ENCODE measurements at places on chromosomes 2 and 18.

DNA sequence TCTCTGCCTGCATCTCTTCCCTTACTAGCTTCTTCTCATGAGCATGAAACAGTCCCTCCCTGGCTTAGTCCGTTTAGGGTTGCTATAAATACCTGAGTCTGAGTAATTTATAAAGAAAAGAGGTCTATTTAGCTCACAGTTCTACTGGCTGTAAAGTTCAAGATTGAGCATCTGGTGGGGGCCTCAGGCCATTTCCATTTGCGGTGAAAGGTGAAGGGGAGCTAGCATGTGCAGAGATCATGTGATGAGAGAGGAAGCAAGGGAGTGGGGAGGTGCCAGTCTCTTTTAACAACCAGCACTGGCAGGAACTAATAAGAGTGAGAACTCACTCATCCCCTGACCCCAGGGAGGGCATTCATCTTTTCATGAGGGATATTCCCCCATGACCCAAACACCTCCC, 26.8 kb downstream of the RHBDD1 start:
- no peak overlapping the region for H3K27ac ChIP-seq
- no peak overlapping the region for H3K4me3 ChIP-seq
- H3K27me3 ChIP-seq: no peaks in the 10 kb centered on the region
- no peaks in the 10 kb centered on the region for H3K4me1 ChIP-seq

DNA sequence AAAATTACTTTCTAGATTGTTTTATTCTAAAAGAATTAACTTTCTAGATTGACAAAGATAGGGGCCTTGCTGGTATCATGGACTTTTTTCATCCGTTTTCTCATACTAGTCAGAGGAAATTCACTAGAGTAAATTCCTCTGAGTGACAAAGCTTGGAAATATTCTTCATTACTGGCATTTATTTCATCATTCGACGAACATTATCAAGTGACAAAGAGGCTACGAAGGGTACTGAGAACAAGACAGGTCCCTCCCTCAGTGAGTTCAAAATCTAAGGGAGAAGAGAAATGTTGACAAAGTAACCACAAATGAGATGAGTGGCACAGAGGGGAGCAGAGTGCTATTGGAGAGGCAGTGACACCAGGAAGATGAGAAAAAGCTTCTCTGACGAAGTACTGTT, 4.3 kb downstream of the EPG5 start:
- H3K4me1 ChIP-seq: peaks cover 27% of the 10 kb centered on the region
- H3K4me3 ChIP-seq: no peak overlapping the region
- no peak for DNase-seq
- no peaks in the 10 kb centered on the region for H3K27me3 ChIP-seq
- H3K27ac ChIP-seq: no peak overlapping the region
- no peaks in the 10 kb centered on the region for H3K36me3 ChIP-seq

DNA sequence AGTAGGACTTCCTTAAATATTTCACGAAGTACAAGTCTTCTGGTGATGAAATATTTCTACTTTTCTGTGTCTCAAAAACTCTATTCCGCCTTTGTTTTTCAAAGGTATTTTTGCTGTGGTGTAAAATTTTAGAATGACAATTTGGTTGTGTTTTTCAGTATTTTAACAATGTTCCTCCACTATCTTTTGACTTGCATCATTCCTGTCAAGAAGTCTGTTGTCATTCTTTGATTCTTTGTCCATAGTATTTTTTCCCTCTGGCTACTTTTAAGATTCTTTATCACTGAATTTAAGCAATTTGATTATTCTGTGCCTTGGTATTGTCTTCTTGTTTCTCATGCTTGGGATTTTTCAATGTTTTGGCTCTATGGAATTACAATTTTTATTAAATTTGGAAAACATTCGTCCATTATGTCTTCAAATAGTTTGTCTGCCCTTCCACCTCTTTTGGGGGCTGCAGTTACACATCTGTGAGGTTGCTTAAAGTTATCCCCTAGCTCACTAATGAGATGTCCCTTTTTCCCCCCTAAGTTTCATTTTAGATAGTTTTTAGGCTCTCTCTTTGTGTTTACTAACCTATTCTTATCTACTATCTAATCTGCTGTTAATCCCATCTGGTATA, 76.0 kb downstream of the CAB39 start:
- H3K4me3 ChIP-seq: no peak overlapping the region
- H3K4me1 ChIP-seq: peaks cover 44% of the 10 kb centered on the region
- H3K36me3 ChIP-seq: peaks cover 3% of the 10 kb centered on the region
- H3K27ac ChIP-seq: no peak overlapping the region
- no peak for DNase-seq

GRCh38 chr18:79784965-79785770, 12.6 kb upstream of the KCNG2 start:
- peaks cover 9% of the 10 kb centered on the region for H3K4me1 ChIP-seq
- no peaks in the 10 kb centered on the region for H3K27me3 ChIP-seq
- no peak overlapping the region for H3K4me3 ChIP-seq

DNA sequence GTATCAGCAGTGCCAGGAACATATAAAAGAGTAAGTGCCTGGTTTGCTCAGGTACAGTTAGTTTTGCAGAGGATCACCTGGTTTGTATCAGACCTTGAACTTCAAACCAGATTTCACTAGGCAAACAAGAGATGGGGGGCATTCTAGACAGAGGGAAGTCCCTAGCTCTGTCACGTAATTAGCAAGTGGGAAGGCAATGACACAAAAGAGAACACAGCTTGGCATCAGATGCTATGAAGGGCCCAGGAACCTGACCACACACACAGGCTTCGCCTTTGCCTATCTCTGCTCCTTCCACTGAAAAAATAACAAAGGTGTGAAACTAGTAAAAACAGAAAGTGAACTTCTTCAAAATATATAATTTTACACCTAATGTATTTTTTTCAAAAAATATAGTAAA, 62.6 kb downstream of the CERKL start:
- no peak overlapping the region for H3K27ac ChIP-seq
- H3K36me3 ChIP-seq: no peaks in the 10 kb centered on the region
- no peaks in the 10 kb centered on the region for H3K27me3 ChIP-seq
- no peak for DNase-seq

GRCh38 chr2:75595541-75596395, 35.0 kb upstream of the EVA1A start:
- no peak overlapping the region for H3K27ac ChIP-seq
- DNase-seq: no peak
- H3K4me1 ChIP-seq: no peaks in the 10 kb centered on the region
- H3K36me3 ChIP-seq: no peaks in the 10 kb centered on the region
- H3K27me3 ChIP-seq: no peaks in the 10 kb centered on the region

- H3K27me3 ChIP-seq: no peaks in the 10 kb centered on the region
- no peak overlapping the region for H3K27ac ChIP-seq
- H3K4me3 ChIP-seq: no peak overlapping the region
- DNase-seq: no peak
- H3K36me3 ChIP-seq: no peaks in the 10 kb centered on the region
- no peaks in the 10 kb centered on the region for H3K4me1 ChIP-seq
These were observed 47.2 kb downstream of the AGAP1 start for GRCh38 chr2:235541016-235541415.

DNA sequence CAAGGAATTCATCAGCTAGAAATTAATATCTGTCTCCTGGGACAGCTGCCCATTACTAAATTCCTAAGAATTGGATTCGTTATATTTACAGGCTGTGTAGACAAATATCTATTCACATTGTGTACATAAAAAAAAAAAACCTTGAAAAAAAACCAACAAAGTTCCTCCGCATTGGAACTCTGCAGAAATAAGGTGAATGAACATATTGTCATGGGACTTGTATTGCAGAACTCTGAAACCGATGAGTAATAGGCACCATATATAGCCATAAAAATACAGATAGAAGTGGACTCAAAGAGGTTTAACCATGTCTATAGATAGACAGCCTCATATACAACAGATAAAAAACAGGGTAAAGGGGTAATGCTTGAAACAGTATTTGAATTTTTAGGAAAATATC, 909.9 kb upstream of the CHAC2 start:
- H3K27me3 ChIP-seq: no peaks in the 10 kb centered on the region
- no peak overlapping the region for H3K27ac ChIP-seq
- no peaks in the 10 kb centered on the region for H3K4me1 ChIP-seq
- no peak overlapping the region for H3K4me3 ChIP-seq
- no peaks in the 10 kb centered on the region for H3K36me3 ChIP-seq

GRCh38 chr2:165582863-165583506, 113.5 kb downstream of the CSRNP3 start:
- H3K4me1 ChIP-seq: peaks cover 19% of the 10 kb centered on the region
- H3K27me3 ChIP-seq: no peaks in the 10 kb centered on the region
- H3K4me3 ChIP-seq: no peak overlapping the region
- no peak for DNase-seq

GRCh38 chr18:24560511-24560981, 100.1 kb downstream of the HRH4 start:
- H3K27me3 ChIP-seq: peaks cover 3% of the 10 kb centered on the region
- no peaks in the 10 kb centered on the region for H3K4me1 ChIP-seq
- H3K4me3 ChIP-seq: no peak overlapping the region
- no peak for DNase-seq

- H3K4me3 ChIP-seq: no peak overlapping the region
- H3K4me1 ChIP-seq: no peaks in the 10 kb centered on the region
- peak overlapping the region; percentile 45 for H3K27ac ChIP-seq
- DNase-seq: no peak
- no peaks in the 10 kb centered on the region for H3K36me3 ChIP-seq
These were observed 96.2 kb downstream of the KLHL29 start for GRCh38 chr2:23480957-23481797.

GRCh38 chr2:190663839-190664238, 15.0 kb downstream of the NAB1 start:
- no peak for DNase-seq
- H3K27ac ChIP-seq: no peak overlapping the region
- H3K4me3 ChIP-seq: no peak overlapping the region
- peaks cover 4% of the 10 kb centered on the region for H3K36me3 ChIP-seq
- no peaks in the 10 kb centered on the region for H3K27me3 ChIP-seq

DNA sequence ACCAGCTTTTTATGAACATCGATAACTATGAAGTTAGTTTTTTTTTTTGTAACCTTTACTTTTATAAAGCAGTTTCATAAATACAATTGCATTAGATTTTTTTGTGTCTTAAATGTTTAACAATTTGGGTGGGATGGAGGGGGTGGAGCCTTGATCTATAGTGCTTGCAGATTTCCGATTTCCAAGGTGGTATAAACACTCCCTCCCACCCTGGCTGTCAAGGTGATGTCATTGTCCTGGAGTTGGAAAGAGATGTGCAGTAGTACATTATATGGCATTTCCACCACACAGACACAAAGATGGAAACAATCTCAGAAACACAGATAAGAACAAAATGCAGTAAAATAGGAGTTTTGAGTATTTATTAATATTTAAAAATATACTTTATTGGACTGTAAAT, 114.4 kb downstream of the TTN start:
- no peak overlapping the region for H3K27ac ChIP-seq
- H3K27me3 ChIP-seq: no peaks in the 10 kb centered on the region
- no peak overlapping the region for H3K4me3 ChIP-seq
- no peaks in the 10 kb centered on the region for H3K36me3 ChIP-seq

DNA sequence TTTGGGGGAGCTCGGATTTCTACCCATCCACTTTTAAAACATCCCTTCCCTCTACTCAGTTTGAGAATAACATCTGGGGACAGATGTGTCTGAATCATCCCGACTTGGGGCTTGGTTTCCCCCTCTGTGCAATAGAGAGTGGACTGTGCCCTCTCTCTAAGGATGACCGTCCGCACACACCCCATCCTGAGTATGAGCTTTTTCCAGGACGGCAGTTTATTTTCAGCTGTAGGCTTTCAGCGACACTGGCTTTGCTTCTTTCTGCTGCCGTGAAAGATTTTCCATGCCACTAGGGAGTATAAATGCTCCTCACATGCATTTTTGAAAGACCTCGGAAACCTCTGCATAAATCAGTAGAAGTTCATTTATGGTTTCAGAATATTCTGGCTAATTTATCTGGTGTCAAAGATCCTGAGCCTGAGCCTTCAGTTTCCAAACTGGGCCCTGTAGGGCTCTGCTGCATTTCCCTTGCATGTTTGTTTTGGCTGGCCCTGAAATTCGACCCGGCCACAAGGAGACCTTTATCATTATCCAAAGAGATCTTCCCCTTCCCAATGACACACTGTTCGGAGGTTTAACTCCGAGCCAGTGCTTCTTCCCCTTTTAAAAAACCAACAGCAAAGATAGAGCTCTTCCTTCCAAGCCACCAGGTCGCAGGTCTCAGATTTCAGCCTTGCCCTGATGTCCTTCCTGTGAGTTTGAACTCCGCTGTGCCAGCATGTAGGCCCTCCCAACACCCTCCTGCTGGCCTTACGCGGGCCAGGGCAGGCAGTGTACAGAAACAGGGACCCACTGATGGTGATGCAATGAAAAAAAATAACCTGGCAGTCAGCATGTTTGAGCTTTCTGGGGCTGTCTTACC, 53.3 kb downstream of the FECH start:
- H3K4me3 ChIP-seq: no peak overlapping the region
- H3K27me3 ChIP-seq: no peaks in the 10 kb centered on the region

DNA sequence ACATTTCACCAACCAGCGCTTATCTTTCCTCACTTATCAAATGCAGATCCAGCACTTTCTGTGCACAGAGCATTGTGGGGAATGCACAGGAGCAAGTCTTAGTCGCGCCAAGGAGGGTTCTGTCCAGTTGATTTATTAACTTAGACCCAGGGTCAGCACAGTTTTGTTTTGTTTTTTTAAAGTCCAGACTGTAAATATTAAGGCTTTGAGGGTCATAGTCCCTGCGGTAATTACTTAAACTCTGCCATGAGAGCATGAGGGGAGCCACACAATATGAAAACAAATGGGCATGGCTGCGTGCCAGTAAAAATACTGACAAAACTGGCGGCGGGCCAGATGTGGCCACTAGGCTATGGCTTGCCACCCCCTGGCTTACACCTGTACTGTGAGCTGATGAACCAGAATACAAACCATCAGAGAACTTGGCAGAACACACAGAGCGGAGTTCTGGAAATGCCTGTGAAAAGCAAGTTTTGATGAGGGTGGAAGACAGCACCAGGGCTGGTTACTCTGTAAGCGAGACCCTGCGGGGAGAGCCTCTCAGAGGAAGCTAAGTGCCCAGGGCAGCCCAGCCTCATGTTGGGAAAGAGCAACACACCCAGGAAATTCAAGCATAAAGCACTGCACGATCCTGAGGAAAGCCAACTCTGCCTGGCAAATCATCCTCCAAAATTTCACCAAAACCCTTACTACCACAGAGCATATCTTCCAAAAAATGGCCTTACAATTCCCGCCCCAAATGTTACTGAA, 43.6 kb downstream of the L3MBTL4 start:
- no peaks in the 10 kb centered on the region for H3K27me3 ChIP-seq
- no peak overlapping the region for H3K4me3 ChIP-seq
- H3K27ac ChIP-seq: no peak overlapping the region
- no peaks in the 10 kb centered on the region for H3K4me1 ChIP-seq

- H3K27me3 ChIP-seq: no peaks in the 10 kb centered on the region
- H3K36me3 ChIP-seq: no peaks in the 10 kb centered on the region
- no peak overlapping the region for H3K4me3 ChIP-seq
- no peak for DNase-seq
These were observed 2.7 kb upstream of the NPC1 start for GRCh38 chr18:23588836-23589560.

DNA sequence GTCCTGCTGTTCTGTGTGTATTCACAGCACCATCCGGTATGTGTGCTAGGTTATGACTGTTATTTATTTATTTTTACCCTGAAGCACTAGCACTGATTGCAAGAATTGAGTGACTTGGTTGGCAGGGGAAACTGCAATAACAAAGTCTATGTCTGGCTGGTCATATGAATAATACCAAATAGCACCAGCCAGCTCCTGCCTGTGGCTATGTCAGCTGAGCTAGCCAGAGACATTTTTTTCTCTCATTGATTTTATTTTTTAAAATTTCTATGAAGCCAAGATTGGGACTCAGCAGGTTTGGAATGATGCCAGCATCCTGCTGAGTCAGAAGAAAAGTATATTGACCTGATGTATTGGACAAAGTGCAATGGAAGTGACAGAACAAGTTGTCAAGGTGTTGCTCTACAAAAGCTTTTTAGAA, 188.5 kb upstream of the CDH2 start:
- no peaks in the 10 kb centered on the region for H3K4me1 ChIP-seq
- H3K27ac ChIP-seq: no peak overlapping the region
- no peaks in the 10 kb centered on the region for H3K27me3 ChIP-seq
- H3K36me3 ChIP-seq: no peaks in the 10 kb centered on the region
- DNase-seq: no peak

All from tibial artery (tissue), 4 donors.